ENCODE measurements at places on chromosomes 7 and 10.

- no peak for DNase-seq
Measured at GRCh38 chr7:118245267-118246040, 20.9 kb downstream of the ANKRD7 start.

- no peak for DNase-seq
Measured at GRCh38 chr10:108608860-108609259, 1314.5 kb downstream of the XPNPEP1 start.

GRCh38 chr10:118495499-118495898 is 99.9 kb downstream of the PRLHR start:
- DNase-seq: no peak

GRCh38 chr10:51005551-51005950 is 68.7 kb upstream of the PRKG1 start:
- DNase-seq: no peak

DNA sequence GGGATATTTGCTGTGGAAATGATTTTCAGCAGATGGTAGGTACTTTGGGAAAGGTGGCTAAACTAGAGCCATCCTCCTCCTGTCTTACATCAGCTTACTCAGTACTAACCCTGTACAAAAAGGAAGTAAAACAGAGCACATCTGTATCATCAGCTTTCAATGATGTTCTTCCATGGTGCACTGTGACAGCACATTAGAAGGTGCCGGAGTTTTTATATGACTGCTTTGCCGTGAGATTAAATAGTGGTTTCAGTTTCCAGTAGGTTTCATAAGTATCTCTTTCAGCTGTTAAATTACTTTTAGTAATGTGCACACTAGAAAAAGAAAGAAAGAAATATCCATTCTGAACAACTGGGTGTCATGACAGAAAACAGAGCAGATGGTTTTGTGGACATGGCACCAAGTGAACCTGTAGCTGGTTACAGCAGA is 86.5 kb downstream of the ARID5B start:
- no peak for DNase-seq

DNA sequence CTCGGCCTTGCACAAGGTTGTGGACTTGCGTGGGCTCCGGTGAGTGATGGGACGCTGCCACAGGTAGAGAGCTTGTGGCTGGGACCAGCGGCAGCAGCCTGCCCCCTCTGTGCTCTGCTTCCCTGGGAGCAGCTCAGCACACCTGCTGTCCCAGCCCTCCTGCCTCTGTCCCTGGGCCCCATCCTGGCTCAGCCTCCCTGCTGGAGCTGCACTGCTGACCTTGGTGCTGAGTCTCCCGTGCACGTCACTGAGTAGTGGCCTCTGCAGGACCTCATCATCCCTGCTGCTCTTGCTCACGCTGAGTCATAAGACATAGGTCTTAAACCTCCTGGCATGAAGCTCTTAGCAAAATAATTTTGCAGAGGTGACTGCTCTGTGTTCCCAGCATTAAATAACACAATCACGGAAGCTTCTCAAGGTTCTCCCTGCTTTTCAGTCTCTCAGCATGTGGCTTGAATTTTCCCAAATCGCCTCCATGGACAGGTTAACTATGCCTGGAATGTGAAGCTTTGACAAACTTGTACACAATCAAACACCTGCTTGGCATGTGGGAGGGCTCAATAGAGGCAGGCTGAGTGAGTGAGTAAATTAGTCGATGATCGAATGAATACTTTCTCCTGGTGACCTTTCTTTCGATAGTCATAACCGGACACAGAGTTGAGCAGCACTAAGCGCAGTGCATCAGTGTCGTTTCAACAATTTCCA is 63.8 kb upstream of the NPS start:
- DNase-seq: no peak

DNA sequence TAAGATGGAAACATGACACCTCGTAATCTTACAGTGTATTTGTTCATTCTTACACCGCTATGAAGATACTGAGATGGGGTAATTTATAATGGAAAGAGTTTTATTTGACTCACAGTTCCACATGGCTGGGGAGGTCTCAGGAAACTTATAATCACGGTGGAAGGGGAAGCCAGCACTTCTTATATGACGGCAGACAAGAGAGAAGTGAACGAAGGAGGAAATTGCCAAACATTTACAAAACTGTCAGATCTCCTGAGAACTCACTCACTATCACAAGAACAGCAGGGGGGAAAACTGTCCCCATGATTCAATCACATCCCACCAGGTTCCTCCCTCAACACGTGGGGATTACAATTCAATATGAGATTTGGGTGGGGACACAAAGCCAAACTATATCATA is 282.3 kb downstream of the HGF start:
- DNase-seq: no peak

DNA sequence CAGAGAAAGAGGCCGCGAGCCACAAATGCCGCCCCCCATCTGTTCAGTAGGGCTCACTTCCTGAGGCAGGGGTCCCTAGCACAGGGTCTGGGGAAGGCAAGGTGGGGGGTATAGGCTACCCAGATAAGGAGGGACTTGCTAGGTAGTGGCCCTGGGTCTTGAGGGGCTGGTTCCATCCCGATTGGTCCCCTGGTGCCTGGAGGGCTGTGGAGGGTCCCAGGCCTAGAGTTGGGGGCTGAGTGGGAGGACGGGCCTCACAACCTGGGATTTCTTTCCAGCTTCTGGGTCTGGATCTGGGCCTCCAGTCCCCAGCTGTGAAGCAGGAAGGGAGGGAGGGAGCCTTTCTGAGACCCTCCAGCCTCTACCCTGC is 75.1 kb upstream of the EN2 start:
- DNase-seq: no peak

- no peak for DNase-seq
Measured at GRCh38 chr10:23291551-23292334, 52.9 kb downstream of the C10orf67 start.

DNA sequence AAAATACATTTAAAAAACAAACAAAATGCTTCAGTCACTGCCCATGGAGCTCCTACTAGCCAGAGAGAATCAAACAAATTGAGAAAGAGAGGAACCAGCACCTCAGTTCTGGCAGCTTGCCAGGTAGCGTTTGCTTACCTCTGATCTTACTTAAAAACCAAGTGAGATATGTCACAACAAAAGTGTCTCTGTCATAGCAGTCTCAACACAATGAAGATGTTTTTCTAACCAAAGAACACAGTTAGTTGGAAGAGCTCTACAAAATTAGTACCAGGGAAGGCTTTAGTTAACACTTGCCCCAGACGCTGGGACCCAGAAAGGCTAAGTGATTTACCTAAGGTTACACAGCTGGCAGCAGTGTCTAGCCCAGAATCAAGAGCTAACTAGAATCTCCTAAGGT is 3.4 kb downstream of the DOCK4 start:
- peak; percentile 36 for DNase-seq

DNA sequence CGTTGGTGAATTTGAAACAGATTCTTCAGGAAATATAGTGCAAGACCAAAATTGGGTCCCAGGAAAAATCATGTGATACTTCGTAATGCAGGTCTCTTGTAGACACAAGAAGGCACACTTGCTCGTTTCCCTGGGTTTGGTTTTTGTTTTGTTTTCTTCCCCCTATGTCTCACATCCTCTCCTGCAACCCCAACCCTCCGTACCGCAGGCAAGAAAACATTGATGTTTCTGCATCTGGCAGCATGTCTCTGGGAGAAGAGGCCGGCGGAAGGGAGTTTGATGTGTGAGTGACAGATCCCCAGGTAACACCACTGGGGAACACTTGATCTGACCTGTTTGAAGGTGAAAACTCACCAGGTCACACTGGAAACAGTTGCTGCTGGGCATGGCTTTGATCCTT is 718.5 kb downstream of the AUTS2 start:
- DNase-seq: no peak

GRCh38 chr10:60646966-60647796 is 131.1 kb upstream of the CDK1 start:
- DNase-seq: no peak

DNA sequence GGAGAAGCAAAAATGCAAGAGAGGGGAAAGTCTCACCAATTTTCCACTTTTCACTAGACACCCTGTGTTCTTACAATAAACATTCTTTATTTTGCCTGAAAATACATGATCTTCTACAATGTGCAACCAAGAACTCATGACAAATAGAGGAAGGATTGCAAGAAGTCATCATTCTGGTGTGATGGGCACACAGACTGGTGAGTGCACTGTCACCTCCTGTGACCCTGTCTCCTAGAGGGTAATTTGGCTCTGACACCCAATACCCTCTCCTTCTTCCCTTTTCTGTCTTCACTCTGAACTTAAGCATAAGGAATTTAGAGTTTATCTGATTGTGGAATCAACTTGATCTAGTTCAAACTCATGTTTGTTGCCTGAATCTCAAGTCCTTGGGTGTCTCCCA is 153.7 kb downstream of the SH2D4B start:
- no peak for DNase-seq

Measured in NK-92 treated with Interleukin-12 subunit alpha and Interleukin-12 subunit beta, amount 100 ng/mL, for 24 hours (cell line).